ENCODE measurements at places on chromosomes 3 and 15.

GRCh38 chr15:67794832-67795574, 30.3 kb upstream of the SKOR1 start:
- DNase-seq = no peak

- DNase-seq = no peak
Observed at GRCh38 chr3:129747992-129748391, 141.5 kb upstream of the PLXND1 start.

- DNase-seq = no peak
Observed at GRCh38 chr3:14439501-14440167, 37.2 kb downstream of the SLC6A6 start.

DNA sequence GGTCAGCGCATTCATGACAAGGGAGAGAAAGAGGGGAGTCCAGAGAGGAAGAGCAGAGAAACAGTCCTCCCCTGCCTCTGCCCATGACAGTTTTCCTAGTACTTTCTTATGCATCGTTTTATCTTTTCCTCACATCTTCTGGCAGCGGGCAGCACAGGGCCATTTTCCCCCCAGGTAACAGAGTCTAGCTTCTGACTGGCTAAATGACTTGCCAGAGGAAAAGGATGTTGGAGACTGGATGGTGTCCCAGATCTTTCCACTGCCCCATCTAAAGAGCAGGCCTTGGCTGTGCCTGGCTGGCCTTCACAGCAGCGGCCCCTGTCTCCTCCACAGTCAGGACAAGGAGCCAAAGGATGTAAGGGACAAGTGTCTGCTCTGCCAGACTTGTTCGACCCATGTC, 59.3 kb downstream of the CTDSPL start:
- DNase-seq = no peak

DNA sequence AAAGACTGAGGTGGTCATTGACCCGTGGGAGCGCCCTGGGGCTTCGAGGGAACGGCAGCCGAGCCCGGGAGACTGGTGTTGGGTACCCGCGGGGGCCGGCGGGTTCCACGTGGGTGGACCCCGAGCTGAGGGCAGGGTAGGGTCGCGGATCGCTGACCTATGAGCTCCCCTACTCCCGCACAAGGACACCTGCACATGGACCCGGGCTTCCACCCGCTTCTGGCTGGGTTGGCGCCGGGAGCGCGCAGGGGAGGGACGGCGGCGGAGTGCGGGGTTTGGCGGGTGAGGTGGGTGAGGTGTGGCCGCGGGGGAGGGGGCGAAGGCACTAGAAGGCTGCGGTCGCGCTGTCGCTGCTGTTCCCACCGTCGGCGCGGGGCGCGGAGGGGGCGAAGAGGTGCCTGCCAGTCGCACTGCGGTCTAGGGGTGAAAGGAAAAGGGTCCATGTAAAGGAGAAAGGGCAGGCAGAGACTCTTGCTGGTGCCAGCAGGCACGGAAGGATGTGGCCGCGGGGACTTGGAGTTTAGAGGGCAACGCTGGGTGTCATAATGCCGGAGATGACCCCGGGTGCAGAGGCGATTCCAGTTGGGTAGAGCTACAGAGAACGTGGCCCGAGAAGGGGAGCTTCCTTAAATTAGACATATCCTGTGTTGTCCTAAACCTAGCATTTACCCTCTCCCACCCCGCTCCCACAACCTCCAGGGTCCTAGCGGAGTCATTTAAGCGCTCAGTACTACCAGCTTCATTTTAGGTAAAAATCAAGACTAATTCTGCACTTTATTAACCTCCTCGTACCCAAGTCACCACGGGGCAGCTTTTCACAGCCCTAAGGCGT, 245.9 kb upstream of the TOPAZ1 start:
- no peak for DNase-seq

- DNase-seq = no peak
Observed at GRCh38 chr3:143172795-143173145, 53.2 kb downstream of the CHST2 start.

GRCh38 chr3:46846624-46847542, 16.4 kb downstream of the MYL3 start:
- DNase-seq = no peak

DNA sequence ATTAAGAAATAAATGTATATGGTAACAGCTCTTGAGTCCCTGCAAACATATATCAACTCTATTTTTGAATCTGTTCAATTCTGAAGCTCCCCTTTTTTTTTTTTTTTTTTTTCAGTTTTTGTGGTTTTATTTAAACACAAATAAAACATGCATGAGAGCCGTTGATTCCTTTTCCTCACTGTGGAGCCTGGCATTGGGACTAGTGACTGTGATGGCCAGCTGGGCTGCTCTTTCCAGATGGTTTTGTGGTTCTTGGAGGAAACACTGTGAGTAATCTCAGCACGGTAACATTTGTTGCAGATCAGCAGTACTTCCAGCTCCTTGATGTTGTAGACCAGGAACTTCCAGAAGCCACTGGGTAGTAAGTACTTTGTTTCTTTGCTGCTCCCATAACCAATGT, 15.9 kb downstream of the EMC7 start:
- no peak for DNase-seq

DNA sequence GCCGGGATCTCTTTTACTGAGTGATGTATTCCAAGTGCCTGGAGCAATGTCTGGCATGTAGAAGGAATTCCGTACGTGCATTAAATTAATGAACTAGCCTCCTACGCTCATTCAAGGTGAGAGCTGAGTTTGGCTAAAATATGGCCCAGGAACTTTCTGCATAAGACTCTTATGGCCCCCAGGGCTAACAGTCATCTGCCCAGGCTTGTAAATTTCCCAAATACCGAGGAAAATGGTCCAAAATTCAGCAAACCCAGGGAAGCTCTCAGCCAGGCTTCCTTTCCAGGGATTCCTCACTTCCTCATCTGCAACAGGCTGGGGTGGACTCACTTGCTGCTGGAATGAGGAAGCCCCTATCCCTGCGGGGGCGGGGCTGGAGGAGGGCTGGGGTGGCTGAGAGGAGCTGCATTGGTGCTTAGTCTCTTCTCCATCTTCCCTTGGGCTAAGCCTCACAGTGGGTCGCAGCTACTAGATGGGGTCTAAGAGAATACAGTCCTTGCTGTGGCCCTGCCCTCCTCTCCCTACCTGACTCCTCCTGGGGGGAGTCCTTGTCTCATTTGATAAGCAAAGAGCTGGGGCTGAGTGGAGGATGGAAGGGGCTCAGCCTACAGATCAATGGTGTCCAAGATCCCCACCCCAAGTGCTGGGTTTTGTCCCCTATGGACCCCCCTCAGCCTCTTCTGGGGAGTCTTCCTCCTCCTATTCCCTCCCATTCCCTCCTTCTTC, 28.5 kb upstream of the APOD start:
- DNase-seq = no peak

DNA sequence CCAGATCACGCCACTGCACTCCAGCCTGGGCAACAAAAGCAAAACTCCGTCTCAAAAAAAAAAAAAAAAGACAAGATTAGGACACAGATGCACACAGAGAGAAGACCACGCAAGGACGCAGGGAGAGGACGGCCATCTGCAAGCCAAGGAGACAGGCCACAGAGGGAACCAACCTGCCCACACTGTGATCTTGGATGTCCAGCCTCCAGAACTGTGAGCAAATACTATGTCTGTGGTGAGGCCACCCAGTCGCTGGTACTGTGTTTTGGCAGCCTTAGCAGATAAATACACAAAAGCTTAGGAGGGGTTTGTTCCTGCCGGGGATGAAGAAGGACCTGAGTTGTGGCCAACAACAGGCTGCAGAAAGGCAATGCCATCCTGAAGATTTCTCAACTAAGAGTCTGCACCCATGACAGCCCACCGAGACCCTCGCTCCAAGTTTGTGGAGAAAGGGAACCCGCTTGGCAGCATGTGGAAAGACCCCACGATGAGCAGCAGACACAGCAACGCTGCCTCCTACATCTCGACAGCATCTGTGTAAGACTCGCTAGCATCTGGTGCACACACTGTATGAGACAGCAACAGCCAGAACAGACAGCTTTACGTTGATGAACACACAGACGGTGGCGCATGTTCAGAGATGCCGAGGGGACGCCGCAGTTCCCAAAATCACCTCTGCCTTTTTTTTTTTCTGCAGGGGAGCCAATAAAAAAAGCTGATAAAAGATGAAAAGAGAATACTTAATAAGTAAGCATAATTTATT, 13.7 kb downstream of the CYFIP1 start:
- no peak for DNase-seq

DNA sequence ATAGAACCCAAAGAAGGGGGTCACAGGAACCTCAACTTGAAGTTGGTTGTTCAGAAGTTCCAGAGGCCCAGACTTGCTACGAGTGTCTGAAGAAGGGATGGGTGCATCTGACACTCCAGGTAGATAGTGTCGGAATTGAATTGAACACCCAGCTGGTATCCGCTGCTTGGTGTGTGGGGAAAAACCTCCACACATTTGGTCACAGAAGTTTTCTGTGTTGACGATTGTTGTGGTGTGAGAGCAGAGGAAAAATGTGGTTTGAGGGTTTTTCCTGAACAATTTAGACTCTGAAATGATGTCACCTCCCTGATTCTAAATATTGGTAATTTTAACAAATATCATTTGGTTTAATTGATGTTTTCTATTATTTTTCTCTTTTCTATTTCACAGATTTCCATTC, 218.8 kb upstream of the CTNNB1 start:
- DNase-seq = no peak

GRCh38 chr15:71962537-71962936, 152.2 kb downstream of the NR2E3 start:
- DNase-seq = no peak

GRCh38 chr3:132232231-132232792, 84.9 kb upstream of the ACP3 start:
- DNase-seq = no peak

DNA sequence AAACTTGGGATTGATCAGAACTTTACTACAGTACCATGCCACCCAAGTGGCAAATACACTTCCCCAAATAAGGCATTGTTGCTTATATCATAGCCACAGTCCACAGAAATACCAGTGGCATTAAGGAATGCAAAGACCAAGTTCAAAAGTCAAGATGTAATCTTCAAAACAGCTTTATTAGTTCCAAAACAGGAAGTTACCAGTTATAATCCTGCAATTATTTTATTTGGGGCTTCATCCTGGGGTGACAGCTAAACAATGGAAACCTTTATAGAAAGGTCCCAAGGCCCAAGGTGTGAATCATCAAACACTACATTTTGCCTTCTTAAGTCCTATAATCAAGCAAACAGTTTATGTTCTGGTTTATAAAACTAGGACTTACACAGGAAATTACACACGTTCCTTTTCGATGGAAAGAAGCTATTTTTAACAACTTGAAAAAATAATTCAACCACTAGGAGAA, 30.3 kb upstream of the RNF7 start:
- DNase-seq = no peak

DNA sequence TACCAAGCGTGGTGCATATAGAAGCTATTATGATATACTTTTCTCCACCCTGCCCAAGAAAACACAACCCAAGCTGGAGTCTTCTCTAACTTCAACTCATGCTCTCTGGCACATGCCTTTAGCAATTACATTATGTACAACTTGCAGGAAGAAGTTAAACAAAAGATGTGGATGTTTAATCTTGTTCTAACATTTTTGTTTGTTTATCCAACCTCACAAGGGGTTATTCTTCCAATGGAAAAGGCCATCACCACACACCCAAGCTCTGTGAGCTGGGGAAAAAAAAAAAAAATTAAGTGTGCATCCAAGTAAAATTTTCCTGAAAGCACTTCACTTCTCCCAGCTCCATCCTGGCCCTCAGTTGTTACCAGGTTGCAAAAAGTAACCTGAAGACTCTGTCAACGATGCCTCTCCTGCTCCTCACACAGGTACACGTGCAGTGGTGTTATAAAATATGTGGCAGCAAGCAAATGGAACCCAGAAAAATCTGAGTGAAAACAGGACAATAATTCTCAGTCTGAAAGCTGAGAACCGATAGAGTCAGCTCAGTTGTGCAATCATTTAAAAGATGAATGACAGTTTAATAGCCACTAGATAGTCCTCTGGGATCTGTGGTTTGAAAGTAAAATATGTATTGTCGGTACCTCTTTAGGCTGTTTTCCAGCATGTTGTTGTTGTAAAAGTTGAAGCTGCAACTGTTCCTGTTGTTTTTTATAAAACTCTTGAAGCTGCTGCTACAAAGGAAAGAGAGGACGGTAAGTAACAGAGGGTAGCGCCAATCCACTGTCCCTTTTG, 531.4 kb downstream of the FOXP1 start:
- DNase-seq = no peak

- no peak for DNase-seq
Observed at GRCh38 chr3:151394611-151395010, 10.1 kb upstream of the P2RY12 start.

DNA sequence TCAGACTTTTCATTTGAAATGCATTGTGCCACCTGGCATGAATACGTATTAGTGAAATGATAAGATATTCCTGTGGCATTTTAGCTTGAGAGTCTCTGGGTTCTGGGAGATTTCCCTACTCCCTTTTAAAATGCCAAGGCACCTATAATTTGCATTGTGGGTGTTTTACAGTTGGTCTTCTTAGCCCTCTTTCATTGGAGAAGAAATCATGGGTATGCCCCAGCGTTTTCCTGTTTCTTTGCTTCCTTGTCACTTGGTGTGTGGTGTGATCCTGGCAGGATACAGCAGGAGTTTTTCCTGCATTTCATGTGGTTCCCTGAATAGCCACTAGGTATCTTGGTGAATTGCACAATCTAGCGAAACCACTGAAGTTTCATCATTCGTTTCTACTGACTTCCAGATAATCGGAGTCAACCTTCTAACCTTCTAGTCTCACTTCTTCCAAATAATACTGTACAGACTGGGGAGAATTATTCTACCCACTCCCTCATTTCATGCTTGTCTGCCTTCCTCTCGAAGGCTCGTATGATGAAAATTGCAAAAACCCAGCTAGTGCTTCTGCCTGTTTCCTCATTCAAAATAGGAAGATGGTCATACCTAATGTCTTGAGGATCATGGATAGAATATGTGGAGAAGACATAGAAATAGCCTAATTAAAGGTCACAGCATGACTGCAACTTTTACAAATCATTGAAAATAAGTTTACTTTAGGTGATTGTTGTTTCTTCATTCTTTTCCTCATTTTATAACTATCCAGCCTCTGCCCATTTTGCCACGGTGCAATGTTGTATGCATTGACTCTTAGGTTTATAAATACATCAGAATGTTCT, 2.6 kb downstream of the BHLHE40 start:
- DNase-seq = no peak

- DNase-seq = no peak
Observed at GRCh38 chr15:92690395-92690794, 34.8 kb upstream of the FAM174B start.

- DNase-seq = no peak
Observed at GRCh38 chr3:64612082-64612860, 75.5 kb downstream of the ADAMTS9 start.

DNA sequence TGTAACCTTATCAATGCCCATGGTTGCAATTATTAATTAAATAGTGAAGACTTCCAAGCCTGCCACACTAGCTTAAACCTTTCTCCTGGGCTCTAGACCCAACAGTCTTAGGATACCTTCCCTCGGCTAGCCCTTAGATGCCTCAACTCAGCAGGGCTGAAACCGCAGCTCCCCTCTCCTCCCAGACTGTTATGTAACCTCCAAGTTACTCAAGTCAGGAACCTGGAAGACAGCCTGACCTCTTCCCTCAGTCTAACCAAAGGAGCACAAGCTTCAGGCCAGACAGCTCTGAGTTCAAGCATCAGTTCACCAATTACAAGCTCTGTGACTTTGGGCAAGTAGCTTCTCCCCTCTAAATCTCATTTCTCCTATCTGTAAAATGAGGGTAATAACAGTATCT, 70.5 kb upstream of the HACD2 start:
- DNase-seq = no peak

All from stimulated activated CD8-positive, alpha-beta memory T cell treated with anti-CD3 and anti-CD28 coated beads, Interleukin-4, amount 100 ng/mL, for 4 hours (primary cell).